ENCODE measurements at places on chromosomes 5 and 9.

DNA sequence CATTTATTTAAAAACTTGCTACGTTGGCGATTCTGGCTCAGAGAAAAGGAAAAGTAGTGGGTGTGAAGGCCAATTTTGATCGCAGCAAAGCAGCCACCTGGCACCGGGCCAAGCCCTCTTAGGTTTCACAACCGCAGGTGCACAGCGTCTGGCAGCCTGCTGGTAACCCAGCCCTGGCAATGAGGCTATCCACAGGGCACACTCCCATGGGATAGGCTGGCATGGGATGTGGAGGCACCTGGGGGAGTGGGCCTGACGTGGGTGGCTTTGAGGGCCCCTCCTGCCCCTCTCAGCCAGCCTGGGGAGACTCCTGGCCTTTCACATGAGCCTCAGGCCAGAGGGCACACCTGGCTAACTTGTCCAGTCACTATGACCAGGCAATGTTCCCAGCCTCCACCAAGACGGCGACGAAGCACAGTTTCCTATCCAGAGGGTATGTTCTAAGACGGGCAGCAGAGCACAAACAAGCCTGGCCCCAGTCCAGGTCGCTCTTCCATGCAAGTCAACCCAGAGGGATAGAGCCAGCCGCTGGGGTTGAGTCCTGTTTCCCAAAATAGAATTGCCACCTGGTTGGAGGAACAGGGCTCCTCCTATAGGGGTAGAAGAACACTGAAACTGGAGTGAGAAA is 19.0 kb downstream of the CMBL start:
- no peak for DNase-seq

DNA sequence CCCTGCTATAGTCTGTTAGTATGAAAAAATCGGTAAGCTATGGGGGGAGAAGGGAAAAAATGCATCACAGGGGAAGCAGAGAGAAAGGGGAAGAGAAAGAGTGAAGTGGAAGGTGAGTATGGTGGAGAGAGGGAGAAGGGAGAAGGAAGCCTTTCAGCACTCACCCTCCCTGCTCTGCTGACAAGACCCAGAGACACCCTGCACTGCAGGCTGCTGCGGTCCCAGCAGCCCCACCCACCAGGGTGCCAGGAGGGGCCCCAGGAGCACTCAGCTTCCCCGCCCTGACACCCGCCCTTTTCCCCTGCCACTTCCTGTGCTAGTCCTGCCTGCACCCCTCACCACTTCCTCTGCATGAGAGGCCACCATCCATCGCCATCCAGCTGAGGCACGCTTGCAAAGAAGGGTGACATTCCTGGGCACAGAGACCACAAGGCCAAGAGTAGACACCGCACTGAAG is 12.7 kb downstream of the STK10 start:
- peak; percentile 57 for DNase-seq

DNA sequence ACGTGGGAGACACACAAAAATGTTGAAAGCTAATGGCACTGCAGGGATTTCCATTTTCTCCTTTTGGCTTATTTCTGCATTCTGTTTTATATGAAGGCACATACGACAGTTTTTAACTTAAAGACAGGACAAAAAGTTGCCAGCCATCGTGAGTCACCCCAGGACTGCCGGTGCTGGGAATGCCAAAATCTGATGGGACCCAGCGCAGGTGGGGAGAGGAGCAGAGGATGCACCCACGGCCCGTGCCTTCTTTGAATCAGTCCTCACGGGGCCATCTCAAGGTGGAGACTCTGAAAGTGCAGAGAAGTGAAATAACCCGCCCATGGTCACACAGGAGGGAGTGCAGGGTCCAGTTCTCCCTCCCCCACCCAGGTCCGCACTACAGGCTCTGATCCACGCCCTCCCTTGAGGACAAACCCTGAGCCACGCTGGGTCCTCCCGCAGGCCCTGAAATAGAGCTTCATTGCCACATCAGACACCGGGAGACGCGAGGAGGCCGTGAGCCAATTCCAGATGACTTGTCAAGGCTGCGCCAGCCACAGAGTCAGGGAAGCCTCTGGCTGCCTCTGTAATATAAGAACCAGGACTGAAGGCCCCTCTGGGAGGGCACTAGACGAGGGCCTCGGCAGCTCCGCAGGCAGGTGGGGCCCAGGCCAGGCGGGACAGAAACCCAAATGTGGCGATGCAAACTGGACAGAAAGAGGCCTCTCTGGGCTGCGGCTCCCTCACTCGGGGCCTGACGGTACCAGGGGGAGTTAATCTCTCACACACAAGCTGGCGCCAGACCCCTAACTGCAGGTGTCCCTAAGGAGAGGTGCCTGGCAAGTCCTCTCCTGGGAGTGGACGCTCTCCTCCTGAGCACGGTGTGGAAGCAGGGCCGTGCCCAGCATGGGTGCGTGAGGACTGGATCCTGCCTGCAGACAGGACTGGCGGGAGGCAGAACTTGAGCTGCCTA is 22.9 kb downstream of the ADAMTS2 start:
- DNase-seq = no peak

DNA sequence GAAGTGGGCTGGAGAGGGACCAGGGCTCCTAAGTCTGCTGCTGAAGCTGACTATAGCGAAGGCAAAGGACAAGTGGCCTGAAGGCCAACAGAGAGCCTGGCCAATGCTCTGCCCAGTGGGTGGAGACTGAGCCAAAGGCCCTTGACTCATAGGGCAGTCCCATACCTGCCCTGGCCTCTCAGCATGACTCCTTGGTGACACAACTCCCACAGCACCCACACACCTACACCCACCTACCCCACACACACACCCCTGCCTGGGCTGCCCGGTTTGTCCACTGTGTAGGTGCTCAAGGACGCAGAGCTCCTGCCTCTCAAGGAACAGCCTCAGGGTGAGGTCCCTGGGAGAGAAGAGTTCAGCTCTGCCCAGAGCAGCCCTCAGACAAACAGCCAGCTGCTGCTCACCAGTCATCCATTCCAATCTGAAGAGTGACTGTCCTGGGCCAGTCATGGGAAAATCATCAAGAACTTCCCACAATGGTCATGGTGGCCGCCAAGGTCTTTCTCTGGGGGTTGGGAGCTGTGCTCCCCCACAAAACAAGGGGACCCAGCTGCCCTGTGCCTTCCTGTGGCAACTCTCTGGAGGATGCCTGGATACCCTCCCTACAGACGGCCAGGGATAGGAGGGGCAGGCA is 5.0 kb downstream of the TNIP1 start:
- no peak for DNase-seq

- no peak for DNase-seq
These were observed 2.0 kb downstream of the ASTN2 start for GRCh38 chr9:117412841-117413240.

- no peak for DNase-seq
These were observed 50.1 kb upstream of the PWWP2A start for GRCh38 chr5:160169326-160169725.

DNA sequence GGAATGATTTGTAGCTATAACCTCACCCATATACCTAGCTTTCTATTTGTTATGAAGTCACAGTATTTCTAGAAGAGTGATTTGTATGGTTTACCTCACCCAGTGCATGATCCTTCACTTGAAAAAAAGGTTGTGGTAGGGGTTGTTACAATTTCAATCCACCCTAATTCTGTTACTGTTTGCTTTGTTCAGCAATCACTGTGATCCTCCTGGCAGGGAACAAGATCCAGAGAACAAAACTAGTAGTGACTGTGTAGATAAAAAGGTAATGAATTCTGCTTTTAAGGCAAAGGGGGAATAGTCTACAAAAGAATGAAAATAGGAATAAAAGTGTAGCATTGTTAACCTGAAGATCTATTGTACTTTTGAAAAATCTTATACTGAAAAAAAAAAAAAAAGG is 191.3 kb upstream of the SH3GL2 start:
- DNase-seq = no peak

DNA sequence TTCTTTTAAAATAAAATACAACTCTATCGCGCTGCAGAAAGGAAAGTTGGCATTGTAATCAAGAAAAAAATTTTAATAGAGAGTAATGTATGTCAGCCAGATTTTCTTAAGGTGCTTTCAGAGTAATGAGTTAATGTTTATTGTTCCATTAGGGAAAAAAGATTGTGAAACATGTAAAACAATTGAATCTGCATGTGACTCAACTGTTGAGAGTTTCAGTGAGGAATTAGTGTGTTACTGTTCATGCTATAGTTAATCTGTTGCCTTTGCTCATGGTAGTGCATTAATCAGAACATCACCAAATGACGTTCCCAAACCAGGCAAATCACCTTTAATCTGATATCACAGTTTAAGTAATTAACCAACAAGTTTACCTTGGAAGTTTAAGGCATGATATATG is 600.5 kb downstream of the NR2F1-AS1 start:
- no peak for DNase-seq

All from stimulated activated CD8-positive, alpha-beta memory T cell treated with anti-CD3 and anti-CD28 coated beads, Interleukin-15, amount 100 ng/mL, for 24 hours (primary cell).